ENCODE measurements at places on chromosomes 2 and 18.

GRCh38 chr18:72075040-72075439 is 469.1 kb downstream of the CBLN2 start:
- no peak for DNase-seq

- DNase-seq, result no peak
Measured at GRCh38 chr2:9613291-9613690, 17.5 kb downstream of the YWHAQ start.

DNA sequence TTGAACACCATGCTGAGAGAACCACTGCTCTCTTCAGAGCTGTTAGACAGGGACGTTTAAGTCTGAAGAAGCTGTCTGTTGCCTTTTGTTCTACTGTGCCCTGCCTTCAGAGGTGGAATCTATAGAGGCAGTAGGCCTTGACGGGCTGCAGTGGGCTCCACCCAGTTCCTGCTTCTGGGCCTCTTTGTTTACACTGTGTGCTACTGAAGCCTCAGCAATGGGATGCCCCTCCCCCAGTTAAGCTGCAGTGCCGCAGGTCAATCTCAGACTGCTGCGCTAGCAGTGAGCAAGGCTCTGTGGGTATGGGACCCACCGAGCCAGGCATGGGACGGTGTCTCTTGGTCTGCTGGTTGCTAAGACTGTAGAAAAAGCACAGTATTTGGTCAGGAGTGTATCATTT is 162.3 kb upstream of the NXPH2 start:
- no peak for DNase-seq

DNA sequence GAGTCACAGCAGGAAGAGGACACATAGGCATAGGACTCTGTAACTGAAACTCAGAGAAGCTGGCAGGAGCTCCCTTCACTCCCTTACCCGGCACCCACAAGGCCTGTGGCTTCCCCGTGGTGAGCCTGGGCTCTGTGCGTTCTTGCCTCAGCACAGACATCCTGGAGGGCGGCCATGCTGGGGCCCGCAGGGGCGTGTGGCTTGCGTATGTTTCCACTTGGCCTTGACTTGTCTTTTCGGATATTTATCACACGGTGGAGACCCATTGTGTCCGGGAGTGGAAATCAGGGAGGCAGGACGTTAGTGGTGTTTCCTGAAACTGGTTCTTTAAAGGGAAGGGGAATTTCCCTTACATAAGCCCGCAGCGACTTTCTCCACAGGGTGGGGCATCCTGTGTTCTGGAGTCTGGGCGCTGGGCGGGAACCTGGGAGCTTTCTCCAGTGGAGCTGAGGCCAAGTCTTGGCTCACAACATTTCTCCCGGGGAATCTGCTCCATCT is 49.9 kb upstream of the EML6 start:
- no peak for DNase-seq

GRCh38 chr2:31033032-31033431 is 105.2 kb downstream of the GALNT14 start:
- DNase-seq, result no peak

- DNase-seq, result no peak
Measured at GRCh38 chr2:28381225-28382180, 11.2 kb upstream of the FOSL2 start.

Measured in activated B cell treated with CpG ODN at 0.5 μM for 24 hours (primary cell).